ENCODE measurements at places on chromosomes 6 and 20.

DNA sequence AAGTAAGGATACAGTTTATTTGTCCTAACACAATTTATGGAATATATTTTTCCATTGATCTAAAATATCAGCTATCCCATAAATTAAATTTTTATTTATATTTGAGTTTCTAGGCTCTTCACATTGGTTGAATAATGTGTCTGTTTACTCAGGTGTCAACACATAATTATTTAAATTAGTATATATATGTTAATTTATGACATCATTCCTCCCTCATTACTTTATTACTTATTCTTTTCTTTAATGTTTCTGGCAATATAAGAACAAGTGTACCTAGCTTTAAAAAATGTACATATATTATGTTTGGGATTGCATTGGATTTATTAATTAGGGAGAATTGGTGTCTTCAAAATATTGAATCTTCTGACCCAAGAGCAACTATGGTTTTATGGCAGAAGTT lies 31.2 kb upstream of the TCF21 start:
- H3K4me3 ChIP-seq, result no peak overlapping the region
- no peak overlapping the region for H3K27ac ChIP-seq
- DNase-seq, result no peak
- no peaks in the 10 kb centered on the region for H3K27me3 ChIP-seq

- DNase-seq, result no peak
- no peak overlapping the region for H3K4me3 ChIP-seq
- H3K27me3 ChIP-seq, result no peaks in the 10 kb centered on the region
- no peaks in the 10 kb centered on the region for H3K36me3 ChIP-seq
- H3K27ac ChIP-seq, result no peak overlapping the region
Observed at GRCh38 chr6:48318670-48319069, 207.7 kb upstream of the PTCHD4 start.

DNA sequence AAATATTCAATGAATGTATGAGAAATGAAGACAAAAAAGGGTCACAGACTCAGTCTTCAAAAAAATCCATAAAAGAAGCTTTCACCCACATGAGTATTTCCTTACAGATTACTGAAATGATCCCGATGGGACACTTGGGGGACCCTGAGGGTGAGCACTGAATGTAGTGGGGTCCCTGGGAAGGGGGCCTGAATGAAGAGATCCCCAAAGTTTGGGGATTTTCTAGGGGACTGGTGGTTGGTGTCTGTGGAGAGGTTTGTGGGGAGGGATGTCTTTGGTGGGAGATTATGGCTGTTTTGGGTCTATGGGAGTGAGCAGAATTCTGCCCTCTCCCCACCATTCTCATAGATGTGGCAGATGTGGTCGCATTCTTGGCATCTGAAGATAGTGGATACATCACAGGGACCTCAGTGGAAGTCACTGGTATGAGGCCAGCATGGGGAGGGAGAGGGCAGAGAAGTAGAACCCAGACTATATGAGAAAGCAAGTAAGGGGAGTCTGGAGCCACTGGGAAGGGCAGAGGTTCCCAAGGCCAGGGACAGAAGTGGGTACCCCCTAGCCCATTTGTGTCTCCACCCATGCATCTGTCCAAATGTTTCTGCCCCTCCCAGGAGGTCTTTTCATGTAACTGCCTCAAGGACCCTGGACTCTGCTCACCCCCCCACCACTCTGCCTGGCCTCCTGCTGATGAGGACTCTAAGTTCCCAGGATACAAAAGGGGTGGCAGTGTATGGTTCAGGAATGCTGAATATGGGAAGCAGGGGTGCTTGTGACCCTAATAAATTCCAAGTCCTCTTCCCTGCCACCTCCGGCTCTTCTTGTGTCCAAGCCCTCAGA lies 1.8 kb downstream of the HSD17B8 start:
- no peak overlapping the region for H3K4me3 ChIP-seq
- H3K27ac ChIP-seq, result no peak overlapping the region
- peaks cover 54% of the 10 kb centered on the region for H3K4me1 ChIP-seq
- no peak for DNase-seq
- no peaks in the 10 kb centered on the region for H3K27me3 ChIP-seq

DNA sequence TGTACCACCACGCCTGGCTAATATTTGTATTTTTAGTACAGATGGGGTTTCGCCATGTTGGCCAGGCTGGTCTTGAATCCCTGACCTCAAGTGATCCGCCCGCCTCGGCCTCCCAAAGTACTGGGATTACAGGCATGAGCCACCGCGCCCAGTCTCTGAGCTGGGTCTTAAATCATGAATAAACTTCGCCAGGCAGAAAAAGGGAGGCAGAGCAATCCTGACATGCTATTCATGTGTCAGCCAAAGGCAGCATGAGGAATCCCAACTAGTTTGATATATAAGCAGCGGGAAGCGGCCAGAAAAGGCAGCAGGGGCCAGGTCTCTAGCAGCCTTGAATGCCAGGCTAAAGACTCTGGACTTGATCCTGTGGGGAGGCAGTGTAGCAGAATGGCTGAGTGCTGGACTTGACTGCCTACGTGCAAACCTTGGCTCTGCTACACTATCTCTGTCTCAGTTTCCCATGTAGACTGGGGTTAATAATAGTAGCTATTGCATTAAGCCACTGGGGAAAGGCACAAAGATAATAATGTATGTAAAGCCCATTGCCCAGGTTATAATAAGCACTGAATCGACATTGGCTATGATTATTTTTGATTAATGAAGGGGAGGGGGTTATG lies 1.8 kb downstream of the PROCR start:
- no peak overlapping the region for H3K27ac ChIP-seq
- H3K4me3 ChIP-seq, result no peak overlapping the region
- no peaks in the 10 kb centered on the region for H3K36me3 ChIP-seq
- no peaks in the 10 kb centered on the region for H3K4me1 ChIP-seq

- H3K4me1 ChIP-seq, result no peaks in the 10 kb centered on the region
- H3K27me3 ChIP-seq, result no peaks in the 10 kb centered on the region
- H3K36me3 ChIP-seq, result no peaks in the 10 kb centered on the region
- no peak overlapping the region for H3K27ac ChIP-seq
Observed at GRCh38 chr6:164130151-164130550, 715.6 kb downstream of the QKI start.

DNA sequence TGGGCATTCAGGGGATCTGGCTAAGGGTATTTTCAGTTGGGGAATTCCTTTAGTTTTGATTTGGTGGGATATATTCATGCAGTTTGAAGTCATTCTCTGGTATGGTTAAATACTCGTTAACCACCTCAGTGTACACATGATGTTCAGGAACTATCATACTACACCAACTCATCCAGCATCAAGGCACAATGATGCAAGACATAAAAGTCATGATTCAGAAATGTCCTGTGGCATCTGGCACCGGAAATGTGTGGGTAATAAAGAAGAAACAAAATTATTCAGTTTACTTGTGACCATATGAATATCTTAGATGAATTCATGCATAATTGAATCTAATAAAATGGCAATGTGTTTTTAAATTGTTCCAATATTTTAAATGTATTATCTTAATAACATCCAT lies 129.0 kb upstream of the BMP5 start:
- no peaks in the 10 kb centered on the region for H3K36me3 ChIP-seq
- H3K4me3 ChIP-seq, result no peak overlapping the region
- no peaks in the 10 kb centered on the region for H3K4me1 ChIP-seq
- DNase-seq, result no peak
- no peaks in the 10 kb centered on the region for H3K27me3 ChIP-seq

- no peaks in the 10 kb centered on the region for H3K27me3 ChIP-seq
- H3K27ac ChIP-seq, result no peak overlapping the region
- no peak for DNase-seq
- H3K4me3 ChIP-seq, result peak overlapping the region; percentile 63
Observed at GRCh38 chr6:161274488-161274858, 612 bp upstream of the AGPAT4 start.

DNA sequence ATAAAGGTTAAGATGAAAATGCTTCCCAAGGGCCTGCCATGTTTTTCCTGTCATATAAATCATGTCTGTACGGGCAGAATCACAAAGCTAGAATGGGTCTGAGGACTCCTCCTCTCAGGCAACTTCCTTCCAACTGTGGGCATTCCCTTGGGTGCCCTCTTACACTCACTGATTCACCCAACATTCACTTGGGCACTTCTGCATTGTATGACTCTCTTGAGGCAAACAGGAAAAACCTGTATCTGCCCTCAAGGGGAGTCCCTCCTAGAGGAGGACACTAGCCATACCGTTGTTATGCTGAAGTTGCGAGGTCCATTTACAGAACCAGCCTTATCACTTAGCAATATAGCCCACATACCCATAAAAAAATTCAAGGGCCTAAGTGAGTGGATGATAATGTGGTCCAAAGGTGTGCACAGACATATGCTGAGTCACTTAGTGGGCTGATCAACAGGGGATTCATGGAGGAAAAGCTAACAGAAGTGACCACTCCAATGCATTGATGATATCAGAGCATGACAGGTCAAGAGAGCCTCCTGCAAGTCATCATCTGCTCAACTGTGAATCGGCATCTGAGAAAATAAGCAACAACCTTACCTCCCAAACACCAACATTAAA lies 131.1 kb downstream of the ATXN1 start:
- no peak for DNase-seq
- no peaks in the 10 kb centered on the region for H3K36me3 ChIP-seq

DNA sequence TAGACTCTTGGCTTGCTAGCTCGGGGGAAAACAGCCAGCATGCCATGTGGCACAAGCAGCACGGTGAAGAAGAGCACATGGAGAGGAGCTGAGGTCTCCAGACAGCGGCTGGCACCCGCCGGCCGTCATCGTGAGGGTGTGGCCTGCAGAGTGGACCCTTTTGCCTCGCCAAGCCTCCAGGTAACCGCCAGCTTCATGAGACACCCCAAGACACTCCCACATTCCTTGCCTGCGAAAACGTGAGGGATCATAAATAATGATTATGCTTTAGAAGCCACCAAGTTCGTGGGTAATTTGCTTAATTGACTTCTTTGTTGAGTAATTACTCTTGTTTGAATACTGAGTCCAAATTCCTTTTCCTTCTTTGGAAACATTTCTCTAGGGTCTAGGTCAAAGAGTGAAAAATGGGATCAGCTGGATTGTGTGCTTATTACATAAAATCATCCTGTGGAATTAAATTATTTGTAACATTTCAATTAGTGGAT lies 23.2 kb downstream of the FAM50B start:
- H3K27me3 ChIP-seq, result no peaks in the 10 kb centered on the region
- H3K36me3 ChIP-seq, result no peaks in the 10 kb centered on the region
- H3K4me1 ChIP-seq, result no peaks in the 10 kb centered on the region
- no peak overlapping the region for H3K4me3 ChIP-seq
- DNase-seq, result no peak
- H3K27ac ChIP-seq, result no peak overlapping the region

DNA sequence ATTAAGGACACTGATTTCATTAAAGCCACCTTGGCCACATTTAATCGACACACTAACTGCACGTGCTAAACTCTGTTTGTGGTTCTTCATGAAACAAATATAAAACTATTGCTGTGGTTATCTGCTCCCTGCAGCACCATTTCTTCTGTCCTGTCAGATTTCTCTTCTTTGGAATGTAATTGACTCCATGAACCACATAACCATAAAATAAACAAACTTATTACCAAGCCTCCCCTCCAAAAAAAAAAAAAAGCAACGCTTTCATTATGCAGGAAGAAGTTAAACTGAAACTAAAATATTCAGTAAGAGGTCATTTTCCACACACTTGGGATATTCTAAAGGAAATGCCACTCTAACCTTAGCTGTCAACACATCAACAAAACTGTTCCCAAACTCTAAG lies 319.1 kb upstream of the NT5E start:
- H3K4me3 ChIP-seq, result no peak overlapping the region
- no peaks in the 10 kb centered on the region for H3K4me1 ChIP-seq
- no peak overlapping the region for H3K27ac ChIP-seq
- H3K36me3 ChIP-seq, result no peaks in the 10 kb centered on the region
- no peak for DNase-seq

DNA sequence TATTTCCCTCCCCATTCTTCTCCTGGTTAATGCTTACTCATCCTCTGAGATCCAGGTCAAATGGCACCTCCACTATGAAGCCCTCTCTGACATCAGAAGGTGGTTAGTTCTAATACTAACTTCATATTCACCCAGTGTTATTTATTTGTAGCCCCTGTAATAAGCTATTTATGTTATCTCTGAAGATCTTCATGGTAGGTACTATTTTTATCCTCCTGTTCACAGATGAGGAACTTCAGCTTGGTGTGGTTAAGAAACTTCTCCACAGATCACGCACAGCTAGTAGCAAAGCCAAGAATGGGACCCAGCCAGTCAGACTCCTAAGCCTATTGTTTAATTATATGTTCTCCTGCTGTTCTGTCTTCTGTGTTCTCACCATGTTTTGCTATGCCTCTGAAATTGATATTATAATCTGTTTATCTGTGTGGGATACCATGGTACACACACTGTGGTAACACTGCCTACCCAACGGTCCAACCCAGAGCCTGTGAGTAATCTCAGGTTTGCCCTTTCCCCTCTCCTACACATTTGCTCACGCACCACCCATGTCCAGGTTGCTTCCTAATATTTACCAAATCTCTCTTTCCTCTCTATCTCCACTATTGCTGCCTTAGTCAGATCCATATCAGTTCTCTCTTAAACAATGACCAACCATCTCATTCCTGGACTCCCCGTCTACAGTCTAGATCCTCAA lies 98.4 kb downstream of the IPCEF1 start:
- H3K4me1 ChIP-seq, result no peaks in the 10 kb centered on the region
- no peak overlapping the region for H3K4me3 ChIP-seq
- no peaks in the 10 kb centered on the region for H3K27me3 ChIP-seq
- no peaks in the 10 kb centered on the region for H3K36me3 ChIP-seq
- DNase-seq, result no peak
- no peak overlapping the region for H3K27ac ChIP-seq

DNA sequence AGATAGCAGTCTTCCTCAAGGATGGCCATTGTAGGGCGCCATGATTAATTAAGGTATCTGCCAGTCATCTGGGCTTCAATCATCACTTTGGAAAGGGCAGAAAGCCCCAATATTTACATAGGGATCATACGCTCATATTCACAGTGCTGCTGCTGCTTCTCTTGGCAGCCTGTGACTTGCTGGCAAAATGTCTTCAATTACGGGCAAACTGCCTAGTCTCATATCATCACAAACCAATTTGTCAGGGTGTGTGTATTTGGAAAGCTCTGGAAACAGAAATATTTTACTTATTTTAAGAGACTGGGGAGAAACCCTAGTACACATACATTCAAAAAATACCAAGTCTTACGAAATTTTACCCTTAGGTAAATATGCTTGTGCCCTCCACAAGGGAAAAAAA lies 77.6 kb downstream of the SAMD5 start:
- H3K4me3 ChIP-seq, result no peak overlapping the region
- H3K4me1 ChIP-seq, result no peaks in the 10 kb centered on the region
- no peaks in the 10 kb centered on the region for H3K27me3 ChIP-seq
- no peak overlapping the region for H3K27ac ChIP-seq
- no peak for DNase-seq

- no peak overlapping the region for H3K4me3 ChIP-seq
- no peak overlapping the region for H3K27ac ChIP-seq
- H3K36me3 ChIP-seq, result no peaks in the 10 kb centered on the region
- H3K4me1 ChIP-seq, result no peaks in the 10 kb centered on the region
Observed at GRCh38 chr6:143696664-143697000, 18.9 kb downstream of the PHACTR2 start.

DNA sequence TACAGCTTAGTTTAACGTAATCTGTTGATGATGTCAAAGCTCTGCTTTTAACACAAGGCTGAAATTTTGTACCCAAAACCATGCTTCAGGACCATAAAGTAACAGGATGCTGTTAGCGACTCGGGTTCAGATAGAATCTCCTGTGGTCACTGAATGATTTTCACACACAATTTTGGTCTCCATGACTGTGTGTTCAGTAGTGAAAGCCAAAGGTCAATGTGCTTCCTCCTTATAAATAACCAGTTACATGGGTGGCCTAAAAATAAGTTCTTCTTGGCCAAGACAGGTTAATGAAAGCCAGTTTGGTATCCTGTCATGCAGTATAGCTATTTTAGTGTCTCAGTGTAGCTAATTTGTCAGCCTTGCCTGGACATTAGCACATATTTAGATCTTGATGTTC lies 19.1 kb upstream of the LOC128125822 start:
- H3K27me3 ChIP-seq, result no peaks in the 10 kb centered on the region
- H3K4me1 ChIP-seq, result no peaks in the 10 kb centered on the region
- no peaks in the 10 kb centered on the region for H3K36me3 ChIP-seq
- no peak overlapping the region for H3K4me3 ChIP-seq

All from Karpas-422 (cell line).